Germinal center (tissue), 1 donor: ENCODE measurements at places on chromosomes 1 and 21.
A peak's percentile ranks its signal among the peaks of the same experiment; 100 is the strongest.

- DNase-seq = peak; percentile 67
Observed at GRCh38 chr1:230917284-230918135, 49.2 kb upstream of the C1orf198 start.

GRCh38 chr1:119544165-119544762 is 37.3 kb downstream of the HSD3B1 start:
- DNase-seq = peak; percentile 10

DNA sequence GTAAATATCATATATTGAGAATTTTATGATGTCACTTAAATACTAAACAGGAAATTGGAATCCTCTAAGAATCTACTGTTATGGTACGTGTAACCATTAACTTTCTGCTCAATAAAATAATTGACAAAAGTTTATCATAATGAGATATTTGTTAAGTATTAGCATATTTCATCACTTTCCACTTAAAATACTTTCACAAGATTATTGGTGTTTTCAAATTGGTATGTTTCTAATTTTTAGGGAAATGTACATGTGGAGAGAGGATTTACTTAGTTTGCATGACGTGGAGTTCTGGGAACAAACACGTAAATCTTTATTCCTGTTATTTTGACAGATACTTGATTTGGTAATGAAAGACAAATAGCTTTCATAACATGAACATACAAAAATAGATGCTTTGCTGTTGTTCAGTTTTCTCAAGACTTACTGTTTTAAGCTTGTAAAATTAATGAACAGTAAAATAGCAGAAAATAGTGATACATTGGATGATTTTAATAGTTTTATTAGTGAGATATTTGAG is 1.6 kb downstream of the SRSF11 start:
- DNase-seq = no peak

DNA sequence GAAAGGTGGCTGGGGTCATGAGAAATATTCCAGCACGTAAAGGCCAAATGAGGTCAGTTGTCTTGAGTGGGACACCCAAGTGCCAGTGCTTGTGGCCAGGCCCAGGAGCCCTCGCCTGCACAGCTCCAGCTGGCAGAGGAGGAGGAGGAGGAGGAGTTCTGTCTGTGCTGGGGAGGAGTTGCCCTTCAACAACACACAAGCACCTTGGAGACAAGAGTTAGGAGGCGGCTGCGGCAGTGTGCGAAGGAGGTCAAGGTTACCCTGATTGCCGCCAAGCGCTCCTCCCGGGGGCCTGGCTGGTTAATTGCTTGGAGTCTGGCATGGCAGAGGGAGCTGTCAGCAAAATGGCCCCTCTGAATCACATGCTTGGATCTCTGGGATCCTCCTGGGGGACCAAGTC is 45.1 kb downstream of the GRIK3 start:
- no peak for DNase-seq
